CD4-positive, alpha-beta memory T cell (primary cell): ENCODE measurements at places on chromosomes 3 and 15. TPM values are rescaled to one million over a fixed set of nuclear protein-coding genes. Genes with fewer than 3 reads are reported as not detected.

IGSF10 gene
- not detected for total RNA-seq

FILIP1L gene
- not detected for total RNA-seq

BCHE gene
- total RNA-seq = not detected

TM6SF1 gene
- 0.38 TPM for total RNA-seq

KIF23 gene
- total RNA-seq = 0.20 TPM
